CD4-positive, alpha-beta T cell (primary cell): ENCODE measurements at places on chromosomes 6 and 20. TPM values are rescaled to one million over a fixed set of nuclear protein-coding genes. Genes with fewer than 3 reads are reported as not detected.

FITM2 gene
- 3.4 TPM for total RNA-seq

MEP1A gene
- not detected for total RNA-seq

PDE10A gene
- total RNA-seq: not detected

PIM1 gene
- total RNA-seq: 175 TPM

TFEB gene
- 23.8 TPM for total RNA-seq

PHACTR3 gene
- not detected for total RNA-seq

BLOC1S5 gene
- 7.2 TPM for total RNA-seq

PGC gene
- not detected for total RNA-seq

CCDC170 gene
- not detected for total RNA-seq

DLK2 gene
- total RNA-seq: 0.36 TPM

KCNQ5 gene
- 2.1 TPM for total RNA-seq

OR12D3 gene
- total RNA-seq: not detected

C20orf141 gene
- total RNA-seq: not detected

FAM162B gene
- not detected for total RNA-seq

TNFAIP3 gene
- total RNA-seq: 3,816 TPM

PARD6B gene
- 8.2 TPM for total RNA-seq

MOCS1 gene
- total RNA-seq: 2.0 TPM

OXT gene
- 1.6 TPM for total RNA-seq

OTOR gene
- total RNA-seq: not detected

MLN gene
- total RNA-seq: not detected

MCHR2 gene
- not detected for total RNA-seq

THBD gene
- 2.4 TPM for total RNA-seq

EYS gene
- not detected for total RNA-seq

PFDN4 gene
- 17.7 TPM for total RNA-seq

RSPO3 gene
- total RNA-seq: not detected

FLRT3 gene
- not detected for total RNA-seq

C6orf141 gene
- not detected for total RNA-seq

HLA-DMA gene
- 16.5 TPM for total RNA-seq

NHLRC1 gene
- 0.11 TPM for total RNA-seq

YWHAB gene
- total RNA-seq: 163 TPM

DTNBP1 gene
- 14.5 TPM for total RNA-seq
